ENCODE measurements at places on chromosomes 16 and 17.

GRCh38 chr16:19680881-19681340 lies 37.1 kb downstream of the KNOP1 start:
- DNase-seq, result no peak

DNA sequence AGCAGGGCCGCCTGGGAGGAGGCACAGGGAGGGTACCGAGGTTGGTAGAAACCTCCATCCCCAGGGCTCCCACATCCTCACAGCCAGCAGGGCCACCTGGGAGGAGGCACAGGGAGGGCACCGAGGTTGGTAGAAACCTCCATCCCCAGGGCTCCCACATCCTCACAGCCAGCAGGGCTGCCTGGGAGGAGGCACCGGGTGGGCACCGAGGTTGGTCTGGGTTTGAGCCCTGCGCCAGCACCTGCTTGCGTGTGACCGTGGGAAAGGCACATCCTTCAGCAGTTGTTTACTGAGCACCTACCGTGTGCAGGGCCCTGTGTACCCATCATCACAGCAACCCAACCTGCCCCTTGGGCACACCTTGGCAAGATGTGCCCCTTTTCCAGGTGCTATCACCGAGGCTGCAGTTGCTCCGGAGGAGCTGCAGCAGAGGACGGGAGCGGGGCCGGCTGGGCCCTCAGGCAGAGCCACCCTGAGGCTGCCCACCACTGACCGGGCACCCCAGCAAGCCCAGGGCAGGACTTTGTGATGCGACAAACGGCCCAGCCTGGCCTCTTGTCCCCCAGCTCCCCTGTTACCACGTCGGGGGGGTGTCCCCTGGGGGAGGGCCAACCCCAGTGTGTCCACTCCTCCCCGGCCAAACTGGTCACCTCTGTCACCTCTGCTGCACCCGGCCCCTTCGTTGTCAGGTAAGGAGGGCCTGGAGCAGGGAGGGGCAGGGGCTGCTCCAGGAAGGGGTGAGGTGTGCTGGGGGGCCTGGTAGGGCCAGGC lies 22.1 kb upstream of the OSGIN1 start:
- DNase-seq, result no peak

GRCh38 chr17:39080421-39081078 lies 70.9 kb downstream of the PLXDC1 start:
- no peak for DNase-seq

GRCh38 chr17:63429766-63430165 lies 16.3 kb downstream of the CYB561 start:
- DNase-seq, result no peak

Data from HCT116 (cell line).